Epithelial cell of proximal tubule (primary cell): ENCODE measurements at places on chromosomes 3 and 15. TPM values are rescaled to one million over a fixed set of nuclear protein-coding genes. Genes with fewer than 3 reads are reported as not detected.

DNA sequence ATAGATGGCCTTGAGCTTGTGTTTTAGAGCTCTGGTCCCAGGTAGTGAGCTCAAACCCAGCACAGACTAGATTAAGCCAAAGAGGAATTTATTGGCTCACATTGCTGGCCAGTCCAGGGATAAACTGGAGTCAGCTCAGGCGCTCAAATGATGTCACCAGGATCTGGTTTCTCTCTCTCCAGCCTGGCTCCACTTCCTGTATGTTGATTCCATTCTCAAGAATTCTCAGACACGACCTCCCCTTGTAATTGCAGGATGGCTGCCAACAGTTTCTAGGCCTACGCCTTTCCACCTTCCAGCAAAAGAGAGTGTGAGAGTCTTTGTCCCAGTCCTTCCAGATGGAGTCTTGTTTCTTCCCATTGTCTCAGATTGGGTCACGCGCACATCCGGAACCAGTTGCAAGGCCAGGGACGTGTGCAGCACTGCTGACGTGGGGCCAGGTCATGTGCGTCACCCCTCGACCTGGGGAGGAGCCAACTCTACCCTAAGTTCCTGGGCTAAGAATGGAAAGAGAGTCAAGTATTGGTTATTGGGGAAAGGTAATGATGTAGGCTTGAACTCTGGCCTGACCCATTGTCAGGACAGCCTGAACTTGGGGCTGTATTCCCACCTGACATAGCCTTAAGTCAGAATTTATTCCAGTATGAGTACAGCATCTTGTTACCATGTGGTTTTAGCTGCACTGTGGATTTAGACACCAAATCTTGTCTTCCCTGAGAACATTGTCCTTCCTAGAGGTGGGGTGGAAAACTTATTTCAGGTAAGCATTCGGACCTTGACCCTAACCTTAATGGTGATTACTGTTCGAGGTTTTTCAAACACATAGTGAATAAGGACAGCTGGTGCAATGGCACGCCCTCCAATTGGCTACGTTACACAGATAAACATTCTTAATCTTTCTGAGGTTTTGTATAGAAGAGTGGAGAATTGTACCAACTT, 31.6 kb downstream of the CACNA1D start:
- no peak for DNase-seq

- no peak for DNase-seq
Observed at GRCh38 chr15:87557881-87558280, 698.7 kb downstream of the NTRK3 start.

GRCh38 chr3:133599280-133599679, 25.8 kb downstream of the CDV3 start:
- DNase-seq, result no peak

DNA sequence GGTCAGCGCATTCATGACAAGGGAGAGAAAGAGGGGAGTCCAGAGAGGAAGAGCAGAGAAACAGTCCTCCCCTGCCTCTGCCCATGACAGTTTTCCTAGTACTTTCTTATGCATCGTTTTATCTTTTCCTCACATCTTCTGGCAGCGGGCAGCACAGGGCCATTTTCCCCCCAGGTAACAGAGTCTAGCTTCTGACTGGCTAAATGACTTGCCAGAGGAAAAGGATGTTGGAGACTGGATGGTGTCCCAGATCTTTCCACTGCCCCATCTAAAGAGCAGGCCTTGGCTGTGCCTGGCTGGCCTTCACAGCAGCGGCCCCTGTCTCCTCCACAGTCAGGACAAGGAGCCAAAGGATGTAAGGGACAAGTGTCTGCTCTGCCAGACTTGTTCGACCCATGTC, 59.3 kb downstream of the CTDSPL start:
- DNase-seq, result no peak

- DNase-seq, result no peak
Observed at GRCh38 chr15:70503073-70503745, 260.1 kb downstream of the UACA start.

- DNase-seq, result no peak
Observed at GRCh38 chr15:97966246-97966645, 5.7 kb downstream of the ARRDC4 start.

GRCh38 chr3:52023860-52024764, 28.4 kb upstream of the RPL29 start:
- DNase-seq, result no peak

- DNase-seq, result no peak
Observed at GRCh38 chr3:46927718-46928073, 48.8 kb downstream of the CCDC12 start.

The COL6A5 gene
- not detected in 2 replicates for total RNA-seq

The EPB42 gene
- total RNA-seq, result not detected in 2 replicates

The FURIN gene
- total RNA-seq, result 91.0 and 104 TPM in 2 replicates

The C3orf20 gene
- not detected in 2 replicates for total RNA-seq

The MUC4 gene
- total RNA-seq, result 0.52 and 0.72 TPM in 2 replicates

The DNAH12 gene
- total RNA-seq, result not detected in 2 replicates
